ENCODE measurements at places on chromosomes 2 and 18. TPM values are rescaled to one million over a fixed set of nuclear protein-coding genes. Genes with fewer than 3 reads are reported as not detected.

Gene SP140
- 2.7 TPM for total RNA-seq

Gene TRPM8
- total RNA-seq: not detected

Gene GPR35
- total RNA-seq: 1.6 TPM

DNA sequence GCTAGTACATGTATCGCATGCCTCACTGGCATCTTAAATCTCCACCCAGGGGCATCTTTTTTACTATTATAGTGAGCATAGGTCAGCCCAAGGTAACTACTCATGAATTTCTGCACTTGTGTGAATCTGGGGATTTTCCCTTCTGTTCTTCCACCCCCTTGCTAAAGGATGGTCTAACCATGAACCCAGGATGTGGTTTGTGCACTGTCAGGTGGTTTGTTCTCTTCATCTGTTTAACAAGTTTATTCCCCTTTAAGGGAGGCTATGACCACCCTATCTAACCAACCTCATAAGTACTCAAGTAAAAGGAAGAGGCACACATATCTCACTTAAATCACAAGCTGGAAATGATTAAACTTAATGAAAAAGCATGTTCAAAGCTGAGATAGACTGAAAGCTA lies 243.0 kb downstream of the RPRM start:
- no peak for DNase-seq

DNA sequence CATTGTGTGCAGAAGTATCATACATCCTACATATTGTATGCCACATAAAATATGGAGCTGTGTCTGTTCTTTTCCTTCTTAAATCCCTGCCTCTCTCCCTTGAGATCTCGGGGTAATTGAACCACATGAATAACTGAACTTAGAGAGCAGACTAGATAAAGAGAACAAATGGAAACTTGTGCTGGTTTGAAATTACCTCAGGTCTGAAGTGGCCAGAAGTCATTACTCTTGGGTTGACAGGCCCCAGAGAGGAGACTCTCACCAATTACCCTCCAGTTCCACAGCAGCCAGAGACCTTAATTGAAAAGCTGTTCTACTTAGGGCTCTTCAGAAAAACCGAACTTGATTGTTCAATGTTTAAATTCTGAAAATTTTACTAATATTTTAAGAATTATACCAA lies 5.0 kb upstream of the ADAM17 start:
- DNase-seq: no peak

- DNase-seq: no peak
Measured at GRCh38 chr18:34637094-34637801, 72.8 kb upstream of the DTNA start.
